ENCODE measurements at places on chromosomes 1 and 21.

DNA sequence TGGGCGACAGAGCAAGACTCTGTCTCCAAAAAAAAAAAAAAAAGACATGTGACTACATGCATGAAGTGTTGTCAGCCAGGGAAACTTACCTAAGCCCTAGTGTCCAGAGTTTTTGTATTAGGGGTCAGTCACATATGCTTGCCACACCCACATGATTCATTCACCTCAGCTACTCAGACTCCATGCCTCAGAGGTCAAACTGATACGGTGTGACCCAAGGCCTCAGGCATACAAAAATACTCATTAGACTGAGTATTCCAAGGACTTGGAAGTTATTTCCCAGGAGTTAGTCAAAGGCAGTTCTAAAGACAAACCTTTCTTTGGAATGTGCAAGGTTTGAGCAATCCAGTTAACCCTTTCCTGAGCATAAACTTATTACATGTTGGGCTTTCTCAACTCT lies 6.3 kb upstream of the TRIM33 start:
- DNase-seq, result no peak

DNA sequence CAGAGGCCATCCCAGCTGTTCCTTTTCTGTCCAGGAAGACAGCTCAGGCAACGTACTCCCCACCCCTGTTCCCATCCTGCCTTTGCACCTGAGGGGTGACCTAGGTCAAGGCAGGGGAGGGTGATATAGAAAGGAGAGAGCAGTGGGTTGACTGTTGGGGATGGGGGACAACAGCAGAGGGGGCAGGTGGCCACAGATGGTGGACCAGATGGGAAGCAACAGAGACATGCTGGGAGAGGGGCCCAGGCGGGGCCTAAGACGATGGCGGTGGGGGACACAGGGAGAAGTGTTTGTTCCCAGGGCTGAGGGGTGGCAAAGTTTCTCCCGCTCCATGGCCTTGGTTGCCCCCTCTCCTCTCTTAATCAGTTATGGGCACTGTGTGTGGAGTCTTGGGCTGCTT lies 6.3 kb downstream of the CELSR2 start:
- no peak for DNase-seq

- DNase-seq, result no peak
Measured at GRCh38 chr1:234697015-234697414, 87.0 kb upstream of the IRF2BP2 start.

GRCh38 chr1:188154761-188155160 lies 1326.0 kb downstream of the PLA2G4A start:
- no peak for DNase-seq

GRCh38 chr1:156295391-156295947 lies at the start of gene GLMP:
Gene GLMP (minus strand): TSS chr1:156295679. CDS start chr1:156295645, 34 bp downstream.
- DNase-seq, result peak; percentile 44

GRCh38 chr1:246788895-246789338 lies 64.7 kb downstream of the SCCPDH start:
- DNase-seq, result no peak

DNA sequence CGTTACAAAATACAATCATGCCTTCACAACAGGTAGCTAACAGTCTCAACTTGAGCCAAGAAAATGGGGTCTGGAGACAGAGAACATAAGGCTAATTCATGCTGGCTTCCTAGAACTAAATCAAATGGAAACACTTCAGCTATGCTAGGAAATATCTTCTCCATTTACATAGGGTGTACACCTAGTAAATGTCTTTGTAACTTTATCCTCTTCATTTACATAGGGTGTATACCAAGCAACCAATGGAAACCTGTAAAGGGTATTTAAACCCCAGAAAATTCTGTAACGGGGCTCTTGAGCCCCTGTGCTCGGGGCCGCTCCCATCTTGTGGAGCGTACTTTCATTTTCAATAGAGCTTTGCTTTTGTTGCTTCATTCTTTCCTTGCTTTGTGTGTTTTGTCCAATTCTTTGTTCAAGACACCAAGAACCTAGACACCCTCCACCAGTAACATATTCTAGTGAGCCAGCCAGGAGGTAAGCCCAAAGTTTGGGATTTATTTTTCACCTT lies 19.5 kb upstream of the CYP4X1 start:
- DNase-seq, result no peak

DNA sequence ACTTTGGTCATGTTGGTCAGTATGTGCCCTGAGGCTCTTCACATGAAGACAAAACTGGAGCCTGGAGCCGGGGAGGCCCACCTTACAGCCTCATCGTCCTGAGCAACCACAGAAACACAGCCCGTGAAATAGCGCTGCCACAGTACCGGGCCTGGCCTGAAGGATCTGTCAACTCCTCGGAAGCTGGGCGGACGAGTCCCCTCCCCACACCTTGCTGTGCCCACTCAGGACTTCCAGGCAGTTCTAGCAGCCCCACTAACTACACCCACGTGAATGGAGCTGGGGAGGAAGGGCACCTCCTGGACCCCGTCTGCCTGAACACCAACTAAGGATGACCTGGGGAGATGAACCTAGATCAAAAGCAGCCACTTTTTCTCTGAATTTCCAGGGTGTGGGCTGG lies 24.7 kb downstream of the SDE2 start:
- no peak for DNase-seq

GRCh38 chr1:13797397-13797796 lies 97.4 kb downstream of the PRDM2 start:
- no peak for DNase-seq

- DNase-seq, result no peak
Measured at GRCh38 chr1:63877021-63877767, 103.4 kb downstream of the ROR1 start.

DNA sequence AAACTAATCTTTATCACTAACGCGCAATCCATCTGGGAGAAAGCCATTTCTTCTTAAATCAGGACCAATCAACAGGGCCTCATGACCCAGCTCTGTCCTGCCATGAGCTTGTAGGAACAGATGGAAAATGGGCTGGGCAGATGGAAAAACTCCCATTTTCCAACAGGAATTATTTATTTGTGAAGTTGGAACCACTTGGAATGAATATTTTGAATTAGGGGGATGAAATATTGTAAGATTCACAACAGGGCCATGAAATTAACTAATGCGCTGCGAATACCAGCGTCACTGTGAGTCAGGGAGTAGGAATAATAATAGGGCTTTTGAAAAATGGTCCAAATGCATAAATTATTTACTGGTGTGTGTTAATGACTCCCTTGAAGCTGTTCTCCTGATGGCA lies 53.1 kb upstream of the CYP2J2 start:
- no peak for DNase-seq

GRCh38 chr1:35470977-35471613 lies 86.1 kb downstream of the KIAA0319L start:
- no peak for DNase-seq

DNA sequence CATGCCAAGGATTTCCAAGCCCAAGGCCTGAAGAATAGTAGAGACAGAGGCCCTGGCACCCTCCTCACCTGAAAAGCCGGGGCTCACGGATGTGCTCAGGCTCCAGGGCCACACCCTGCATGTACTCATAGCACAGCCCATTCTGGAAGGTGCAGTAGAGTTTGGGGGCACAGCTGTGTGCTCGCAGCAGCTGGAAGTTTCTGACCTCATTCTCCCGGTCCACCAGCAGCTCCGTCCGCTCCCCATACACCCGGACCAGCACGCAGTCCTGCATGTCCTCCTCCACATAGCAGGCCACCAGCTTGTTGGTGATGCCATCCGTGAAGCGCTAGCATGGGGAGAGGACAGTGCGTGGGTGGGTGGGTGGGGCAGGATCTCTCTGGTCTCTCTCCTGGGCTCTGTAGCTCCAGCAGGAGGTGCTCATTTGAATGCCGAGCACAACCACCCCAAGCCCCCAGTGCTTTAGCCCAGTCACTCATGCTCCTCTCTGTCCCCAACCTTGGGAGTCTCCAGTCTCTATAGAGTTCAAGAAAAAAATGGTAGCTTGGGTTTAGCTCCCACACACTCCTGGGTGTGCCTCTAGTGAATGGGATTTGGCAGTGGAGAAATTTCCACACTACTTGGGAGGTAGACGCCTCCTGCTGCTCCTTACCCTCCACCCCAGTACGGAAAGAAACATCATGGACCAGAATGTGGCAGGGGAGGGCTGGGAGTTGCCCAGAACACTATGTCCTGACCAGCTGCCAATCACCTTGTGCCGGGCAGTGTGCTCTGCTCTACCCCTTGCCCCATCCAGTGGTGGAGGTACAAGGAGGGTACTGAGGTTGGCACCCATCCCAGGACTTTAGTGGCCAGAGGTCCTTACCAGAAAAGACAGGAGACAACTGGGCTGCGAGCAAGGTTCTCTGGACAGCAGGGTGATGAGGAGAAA lies 1.9 kb downstream of the ETNK2 start:
- DNase-seq, result no peak

Data from CD4-positive, alpha-beta T cell treated with Interleukin-1 beta for 1 hour (primary cell).